ENCODE measurements at places on chromosomes 4 and X.

DNA sequence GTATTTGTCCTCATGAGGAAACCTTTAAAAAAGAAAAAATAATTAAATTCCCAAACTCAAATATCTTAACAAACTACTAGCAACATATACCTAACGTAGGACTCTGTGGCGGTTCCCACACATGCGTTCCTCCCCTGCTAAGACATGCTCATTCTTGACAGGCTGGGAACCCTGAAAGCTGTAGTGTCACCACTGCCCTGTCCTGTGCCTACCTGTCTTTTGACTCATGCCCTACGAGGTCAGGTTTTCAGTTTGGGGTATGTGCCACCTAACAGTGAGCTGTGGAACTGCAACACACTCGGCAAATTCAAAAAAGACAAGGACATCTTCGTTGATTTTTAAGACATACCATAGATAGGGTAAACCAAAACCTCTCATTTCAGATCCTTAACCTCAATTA, 17.8 kb downstream of the IDS start:
- DNase-seq = no peak

GRCh38 chr4:38861791-38862190, 5.2 kb upstream of the TLR6 start:
- DNase-seq = no peak

DNA sequence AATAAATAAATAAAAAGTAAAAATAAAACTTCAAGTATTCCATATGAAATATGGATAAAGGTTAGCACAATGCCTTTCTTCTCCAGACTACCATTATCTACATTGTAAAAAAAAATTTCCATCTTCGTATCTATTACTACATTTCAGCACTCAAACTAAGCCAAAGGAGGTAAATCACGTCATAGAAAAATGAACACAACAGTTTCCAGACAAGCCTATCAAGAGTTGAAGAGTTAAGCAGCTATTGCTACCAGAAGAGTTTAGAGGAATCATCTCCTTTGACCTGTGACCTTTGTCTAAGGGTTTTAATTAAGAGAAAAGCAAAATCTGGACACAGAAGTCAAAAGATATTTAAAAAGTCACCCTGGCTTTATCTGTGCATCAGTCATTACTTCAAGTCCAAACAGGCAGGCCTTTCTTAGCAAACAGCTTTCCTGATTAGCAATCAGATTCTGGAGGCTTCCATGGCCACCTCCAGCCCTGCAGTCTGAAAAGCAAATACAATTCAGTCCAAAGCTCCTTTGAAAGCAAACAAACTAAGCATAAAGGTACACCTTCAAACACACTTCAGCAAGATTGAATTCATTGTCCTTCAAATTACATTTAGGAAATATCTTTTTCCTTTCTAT, 82.2 kb downstream of the APBB2 start:
- no peak for DNase-seq

DNA sequence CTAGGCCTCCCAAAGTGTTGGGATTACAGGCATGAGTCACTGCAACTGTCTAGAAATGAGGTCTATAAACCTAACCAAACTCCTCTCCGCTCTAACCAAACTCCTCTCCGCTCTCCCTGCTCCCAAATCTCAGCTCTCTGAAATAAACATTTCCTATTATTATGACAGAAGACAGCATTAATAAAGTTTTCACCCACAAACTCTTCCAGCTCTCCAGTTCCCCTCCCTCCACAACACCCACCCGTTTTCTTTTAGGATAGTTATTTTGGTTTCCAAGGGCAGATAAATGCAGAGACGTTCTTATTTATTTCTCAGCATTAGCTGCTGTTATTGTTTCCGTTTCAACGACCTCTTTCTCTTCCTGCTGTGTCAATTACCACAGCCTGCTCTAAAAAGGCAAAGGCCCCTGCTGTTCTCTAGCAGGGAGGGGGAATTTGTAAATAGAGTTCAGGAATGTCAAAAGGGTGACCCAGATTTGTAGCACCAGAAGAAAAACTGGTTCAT, 13.3 kb upstream of the SCD5 start:
- peak; percentile 55 for DNase-seq

- DNase-seq = no peak
These were observed 311.3 kb downstream of the GRID2 start for GRCh38 chr4:92615049-92615448.

DNA sequence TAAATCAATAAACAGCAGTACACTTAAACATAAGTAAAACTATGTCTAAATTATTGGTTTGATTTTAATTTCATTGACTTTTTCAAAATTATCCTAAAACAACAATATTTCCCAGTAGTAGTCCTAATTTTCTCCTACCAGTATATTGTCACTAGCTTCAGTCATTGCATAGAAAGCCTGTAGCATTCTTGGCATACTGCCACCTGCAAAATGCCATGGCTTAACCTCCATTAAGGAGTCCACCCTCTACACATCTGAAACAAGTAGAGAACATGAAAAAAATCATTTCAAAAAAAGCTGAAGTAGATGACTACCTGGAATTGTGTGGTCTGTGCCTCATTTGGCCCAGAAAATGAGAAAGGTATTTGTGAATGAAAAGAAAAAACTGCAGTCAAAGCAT, 348.5 kb downstream of the INPP4B start:
- DNase-seq = no peak

GRCh38 chrX:17535229-17535628, 160.2 kb downstream of the NHS start:
- no peak for DNase-seq

GRCh38 chrX:42027367-42028000, 104.1 kb upstream of the CASK start:
- no peak for DNase-seq

All from SK-N-MC (cell line).